H1 (cell line): ENCODE measurements at places on chromosomes 1 and 21. TPM values are rescaled to one million over a fixed set of nuclear protein-coding genes. Genes with fewer than 3 reads are reported as not detected.

Gene IQGAP3
- 20.9 and 22.3 TPM in 2 replicates for total RNA-seq

- no peak for DNase-seq
Measured at GRCh38 chr1:206470692-206471414, 577 bp downstream of the IKBKE start.

- peak; percentile 70 for DNase-seq
Measured at GRCh38 chr1:114510274-114511031, 550 bp downstream of the TRIM33 start.

DNA sequence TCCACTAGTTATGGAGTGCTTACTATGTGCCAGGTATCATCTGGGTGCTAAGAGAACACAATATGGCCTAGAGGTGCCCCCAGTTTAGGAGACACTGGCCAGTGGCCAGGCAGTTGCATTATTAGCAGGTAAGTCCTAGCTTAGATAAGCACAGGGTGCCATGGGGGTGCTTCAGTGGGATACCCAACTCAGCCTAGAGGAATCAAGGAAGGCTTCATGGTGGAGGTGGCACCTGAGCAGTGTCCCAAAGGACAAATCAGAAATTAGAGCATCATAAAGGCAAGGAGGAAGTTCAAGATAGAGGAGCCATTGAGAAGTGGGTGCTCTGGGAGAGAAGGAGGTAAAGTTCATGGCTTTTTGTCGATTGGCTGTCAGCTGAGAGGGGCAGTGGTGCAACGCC is 31.9 kb upstream of the PKP1 start:
- DNase-seq = no peak

Gene IGSF9
- 28.1 and 29.2 TPM in 2 replicates for total RNA-seq

- DNase-seq = no peak
Measured at GRCh38 chr1:59115865-59116264, 181.0 kb upstream of the FGGY start.

Gene USH2A
- total RNA-seq = 0.04 and 0.17 TPM in 2 replicates

Gene APCS
- total RNA-seq = not detected in 2 replicates

DNA sequence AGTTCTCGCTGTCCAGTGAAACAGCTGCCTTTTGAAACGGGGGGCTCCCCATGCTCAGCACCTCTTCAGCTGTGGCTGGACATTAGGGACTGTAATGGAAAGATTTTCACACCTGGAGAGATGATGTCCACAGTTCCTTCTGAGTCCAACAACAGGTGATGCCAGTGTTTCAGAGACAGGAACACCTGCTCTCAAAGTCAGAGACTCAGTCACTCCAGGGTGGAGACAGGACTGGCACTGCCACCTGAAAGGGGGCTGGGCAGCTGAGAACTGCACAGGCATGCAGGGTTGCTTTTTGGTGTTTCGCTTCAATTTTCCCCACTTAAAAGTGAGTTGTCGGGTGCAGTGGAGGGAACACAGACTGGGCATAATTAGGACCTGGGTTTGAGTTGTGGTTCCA is 124.8 kb downstream of the GALNT2 start:
- DNase-seq = no peak

DNA sequence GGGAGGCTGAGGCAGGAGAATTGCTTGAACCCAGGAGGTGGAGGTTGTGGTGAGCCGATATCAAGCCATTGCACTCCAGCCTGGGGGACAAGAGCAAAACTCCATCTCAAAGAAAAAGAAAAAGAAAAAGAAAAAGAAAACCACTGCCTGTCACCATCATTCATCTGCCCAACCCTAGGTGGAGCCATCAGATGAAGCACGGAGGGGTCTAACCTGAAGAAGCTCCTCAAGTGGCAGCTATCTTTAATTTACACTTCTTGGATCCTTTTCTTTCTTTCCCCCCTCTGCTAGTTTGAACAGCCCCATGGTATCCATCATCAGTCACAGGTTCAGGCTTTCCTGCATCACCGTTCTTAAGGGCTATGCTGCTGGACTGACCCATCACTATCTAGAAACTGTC is 57.0 kb downstream of the PLEKHA6 start:
- DNase-seq = no peak

DNA sequence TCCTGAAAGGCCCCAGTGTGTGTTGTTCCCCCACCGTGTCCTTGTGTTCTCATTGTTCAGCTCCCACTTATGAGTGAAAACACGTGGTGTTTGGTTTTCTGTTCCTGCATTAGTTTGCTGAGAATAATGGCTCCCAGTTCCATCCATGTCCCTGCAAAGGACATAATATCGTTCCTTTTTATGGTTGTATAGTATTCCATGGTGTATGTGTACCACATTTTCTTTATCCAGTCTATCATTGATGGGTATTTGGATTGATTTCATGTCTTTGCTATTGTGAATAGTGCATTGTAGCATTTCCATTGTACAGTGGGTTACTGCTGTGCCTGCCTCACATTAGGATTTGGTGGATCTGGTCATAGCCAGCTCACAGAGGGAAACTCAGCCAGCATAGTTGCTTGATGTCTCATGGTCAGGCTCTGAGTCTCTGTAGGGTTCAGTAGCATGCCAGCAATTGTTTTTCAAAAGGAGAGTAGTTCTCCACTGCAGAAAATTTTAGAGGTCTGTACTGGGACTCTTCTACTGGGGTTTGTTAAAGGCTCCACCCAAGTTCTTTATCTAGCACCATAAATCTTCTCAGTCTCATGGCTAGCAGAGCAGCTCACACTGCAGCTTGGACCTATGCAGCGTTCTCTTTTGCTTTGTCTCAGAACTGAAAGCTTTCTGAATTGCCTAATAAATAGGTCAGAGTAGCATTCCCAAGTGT is 41.0 kb downstream of the RUNX3 start:
- no peak for DNase-seq

Gene TAL1
- total RNA-seq = 0.15 TPM in 1 of 2 replicates, not detected in the other
